ENCODE measurements at places on chromosomes 12 and 14. TPM values are rescaled to one million over a fixed set of nuclear protein-coding genes. Genes with fewer than 3 reads are reported as not detected.

DNA sequence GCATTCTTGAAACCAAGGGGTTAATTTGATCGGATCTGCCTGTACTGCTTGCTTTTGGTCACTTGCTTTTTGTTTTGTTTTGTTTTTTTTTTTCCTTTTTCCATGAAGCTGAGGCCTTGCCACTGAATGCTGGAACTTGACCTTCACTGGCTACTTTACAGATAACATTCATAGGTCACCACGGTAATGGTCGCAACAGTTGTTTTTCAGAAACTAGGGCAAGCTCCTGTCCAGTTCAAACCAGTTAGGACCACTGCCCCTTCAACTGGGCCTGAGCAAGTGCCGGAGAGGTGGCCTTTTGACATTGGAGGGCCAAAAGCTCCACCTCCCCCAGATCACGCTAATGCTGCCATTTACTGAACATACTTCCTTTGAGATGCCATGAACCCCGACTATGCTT is 147.6 kb downstream of the FOXN3 start:
- DNase-seq: no peak

- DNase-seq: no peak
Observed at GRCh38 chr14:93925374-93925895, 1.7 kb upstream of the FAM181A start.

DNA sequence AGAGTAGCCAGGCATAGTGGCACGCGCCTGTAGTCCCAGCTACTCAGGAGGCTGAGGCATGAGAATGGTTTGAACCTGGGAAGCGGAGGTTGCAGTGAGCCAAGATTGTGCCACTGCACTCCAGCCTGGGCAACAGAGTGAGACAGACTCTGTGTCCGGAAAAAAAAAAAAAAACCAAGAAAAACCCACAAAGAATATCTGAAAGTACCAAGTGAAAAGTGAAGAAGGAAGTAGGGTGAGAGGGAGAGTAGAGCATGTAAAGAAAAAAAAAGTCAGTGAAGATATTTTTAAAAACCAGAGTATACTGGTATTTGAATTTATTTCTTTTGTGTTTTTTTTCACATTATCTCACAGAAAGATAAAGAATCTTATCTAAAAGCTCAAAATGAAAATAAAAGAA is 43.3 kb upstream of the ISM2 start:
- no peak for DNase-seq

DNA sequence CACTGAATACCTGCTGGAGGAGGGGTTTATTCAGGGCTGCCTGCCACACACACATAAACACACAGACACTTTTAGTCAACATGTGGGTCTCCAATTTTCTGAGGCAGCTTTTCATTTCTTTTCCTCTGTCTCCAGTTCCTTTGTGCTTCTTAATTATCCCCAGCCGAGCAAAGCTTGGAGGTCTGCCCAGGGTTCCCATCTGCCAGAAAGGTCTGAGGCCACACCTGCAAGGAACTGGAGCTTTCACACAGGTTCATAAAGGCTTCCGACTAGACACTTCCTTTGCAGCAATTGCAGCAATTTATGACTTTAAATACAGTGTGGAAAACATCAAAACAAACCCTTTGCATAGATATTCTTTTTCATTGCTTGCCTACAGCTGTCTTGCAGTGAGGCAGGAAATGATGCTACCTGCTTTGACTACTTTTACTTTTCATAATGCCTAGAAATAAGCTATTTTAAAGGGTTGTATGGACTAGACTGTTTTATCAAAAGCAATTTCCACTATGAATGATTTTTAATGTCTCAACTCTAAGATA is 1318.9 kb downstream of the AACS start:
- no peak for DNase-seq

DNA sequence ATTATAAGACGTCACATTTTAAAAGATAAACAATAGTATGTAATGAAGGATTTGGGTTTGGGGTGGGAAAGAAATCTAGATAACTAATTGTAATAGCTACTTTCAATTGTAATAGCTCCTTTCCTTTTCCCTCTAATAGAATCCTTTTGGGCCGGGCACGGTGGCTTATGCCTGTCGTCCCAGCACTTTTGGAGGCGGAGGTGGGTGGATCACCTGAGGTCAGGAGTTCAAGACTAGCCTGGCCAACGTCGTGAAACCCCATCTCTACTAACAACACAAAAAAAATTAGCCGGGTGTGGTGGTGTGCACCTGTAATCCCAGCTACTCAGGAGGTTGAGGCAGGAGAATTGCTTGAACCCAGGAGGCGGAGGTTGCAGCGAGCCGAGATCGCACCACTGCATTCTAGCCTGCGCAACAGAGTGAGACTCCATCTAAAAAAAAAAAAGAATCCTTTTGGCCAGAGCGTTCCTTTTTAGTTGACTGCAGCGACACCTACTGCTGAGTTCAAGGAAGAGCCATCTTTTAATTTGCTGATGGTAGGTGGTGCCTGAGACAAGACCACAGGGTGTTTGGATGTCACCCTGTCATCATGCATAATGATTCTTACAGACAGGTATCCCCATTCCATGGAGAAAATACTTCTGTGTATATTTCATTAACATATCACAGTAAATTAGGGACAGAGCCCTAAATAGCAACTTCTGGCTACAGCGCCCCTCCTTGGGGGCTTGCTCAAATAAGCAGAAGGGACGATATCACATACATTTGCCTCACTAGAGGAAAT is 79.5 kb downstream of the ARMH4 start:
- DNase-seq: peak; percentile 60

GRCh38 chr12:56723889-56724700 is 1.0 kb downstream of the NACA start:
- DNase-seq: peak; percentile 66

- DNase-seq: no peak
Observed at GRCh38 chr14:74975059-74975810, 19.8 kb upstream of the PGF start.

DNA sequence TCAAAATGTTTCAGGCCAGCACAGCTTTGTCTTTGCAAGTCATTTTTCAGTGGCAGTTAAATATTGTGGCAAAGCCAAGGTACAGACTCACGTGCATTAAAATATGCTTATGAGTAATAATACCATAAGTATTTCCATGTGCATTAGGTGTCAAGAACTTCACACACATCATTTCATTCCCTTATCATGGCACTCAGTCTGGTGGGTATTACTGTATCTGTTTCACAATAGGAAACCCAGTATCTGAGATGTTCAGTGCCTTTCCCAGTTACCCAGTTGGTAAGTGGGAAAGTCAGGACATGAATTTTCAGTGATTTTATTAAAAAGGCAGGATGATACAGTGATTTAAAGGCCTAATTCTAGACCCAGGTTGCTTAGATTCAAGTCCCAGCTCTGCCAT is 52.9 kb downstream of the IFNG start:
- no peak for DNase-seq

DNA sequence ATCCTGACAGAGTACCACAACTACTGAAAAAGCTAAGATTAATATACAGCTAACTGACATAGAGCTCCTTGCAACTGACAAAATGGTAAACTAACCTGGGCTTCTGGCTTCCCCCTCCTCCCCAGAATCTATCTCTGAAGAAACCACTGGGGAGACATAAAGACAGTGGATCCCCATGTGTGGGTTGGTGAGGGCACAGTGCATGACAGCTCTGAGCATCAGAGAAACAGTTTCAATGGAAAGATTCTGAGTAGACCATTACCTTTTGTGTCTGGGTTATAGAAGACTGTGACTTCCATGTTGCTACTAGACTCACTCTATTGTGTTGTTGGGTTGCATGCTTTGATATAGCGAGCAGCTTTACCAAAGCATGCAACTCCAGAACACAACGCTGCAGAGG is 247.4 kb downstream of the EFCAB11 start:
- DNase-seq: no peak

The KRT71 gene
- not detected for total RNA-seq

The CLEC7A gene
- total RNA-seq: not detected

The MTHFD1 gene
- total RNA-seq: 39.2 TPM

The B4GALNT3 gene
- 0.10 TPM for total RNA-seq

The AVPR1A gene
- total RNA-seq: not detected

The CPNE6 gene
- total RNA-seq: not detected

All from RPMI7951 (cell line).